ENCODE measurements at places on chromosomes 7 and 10. TPM values are rescaled to one million over a fixed set of nuclear protein-coding genes. Genes with fewer than 3 reads are reported as not detected.

ANKRD2 gene
- 0.33 TPM for total RNA-seq

DNA sequence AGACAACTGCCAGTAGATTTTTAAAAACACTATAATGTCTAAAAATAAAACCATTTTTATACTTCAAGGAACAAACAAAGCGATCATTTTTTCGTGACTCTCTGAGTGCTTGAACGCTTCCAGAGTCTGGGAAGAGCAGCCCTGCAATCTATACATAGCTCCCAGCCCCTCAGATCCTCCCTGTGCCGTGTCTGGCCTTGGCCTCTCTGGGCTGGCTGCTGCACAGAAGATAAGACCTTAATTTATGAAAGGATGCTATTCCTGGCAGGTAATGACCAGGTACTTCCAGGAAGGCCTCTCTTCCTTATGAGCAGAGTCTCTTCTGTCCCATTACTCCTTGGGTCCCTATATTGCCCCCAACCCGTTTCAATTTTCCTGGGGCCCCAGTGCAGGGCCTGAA is 200.9 kb upstream of the AOAH start:
- H3K27me3 ChIP-seq, result no peaks in the 10 kb centered on the region
- no peaks in the 10 kb centered on the region for H3K36me3 ChIP-seq
- H3K27ac ChIP-seq, result peak overlapping the region; percentile 69
- no peak for DNase-seq
- H3K4me3 ChIP-seq, result no peak overlapping the region

CRCP gene
- total RNA-seq, result 56.7 TPM

GRCh38 chr7:24555719-24556118 is 17.5 kb upstream of the PALS2 start:
- no peak overlapping the region for H3K4me3 ChIP-seq
- H3K27ac ChIP-seq, result no peak overlapping the region
- H3K27me3 ChIP-seq, result no peaks in the 10 kb centered on the region

DNA sequence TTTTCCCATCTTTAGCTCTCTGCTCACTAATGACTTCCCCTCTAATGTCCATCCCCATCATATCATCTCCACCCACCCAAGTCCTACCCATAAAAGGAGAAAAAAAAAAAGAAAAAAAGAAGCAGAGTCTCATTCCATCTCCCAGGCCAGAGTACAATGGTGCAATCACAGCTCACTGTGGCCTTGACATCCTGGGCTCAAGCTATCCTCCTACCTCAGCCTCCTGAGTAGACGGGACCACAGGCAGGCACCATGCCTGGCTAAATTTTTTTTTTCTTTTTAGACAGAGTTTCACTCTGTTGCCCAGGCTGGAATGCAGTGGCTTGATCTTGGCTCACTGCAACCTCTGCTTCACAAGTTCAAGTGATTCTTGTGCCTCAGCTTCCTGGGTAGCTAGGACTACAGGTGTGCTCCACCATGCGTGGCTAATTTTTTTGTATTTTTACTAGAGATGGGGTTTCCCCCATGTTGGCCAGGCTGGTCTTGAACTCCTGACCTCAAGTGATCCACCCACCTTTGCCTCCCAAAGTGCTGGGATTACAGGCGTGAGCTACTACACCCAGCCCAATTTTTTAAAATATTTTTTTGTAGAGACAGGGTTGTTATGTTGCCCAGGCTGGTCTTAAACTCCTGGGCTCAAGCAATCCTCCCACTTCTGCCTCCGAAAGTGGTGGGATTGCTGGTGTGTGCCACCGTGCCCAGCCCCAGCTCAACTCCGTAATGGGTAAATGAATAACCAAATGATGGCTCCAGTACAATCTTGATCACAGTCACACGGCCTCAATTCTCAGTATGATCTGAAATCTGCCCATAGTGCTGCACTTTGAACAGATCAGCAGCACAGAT is 24.6 kb upstream of the SGMS1 start:
- H3K4me3 ChIP-seq, result no peak overlapping the region
- no peaks in the 10 kb centered on the region for H3K36me3 ChIP-seq
- DNase-seq, result peak; percentile 45
- H3K4me1 ChIP-seq, result no peaks in the 10 kb centered on the region

- peaks cover 27% of the 10 kb centered on the region for H3K36me3 ChIP-seq
- no peak overlapping the region for H3K4me3 ChIP-seq
- peaks cover 30% of the 10 kb centered on the region for H3K4me1 ChIP-seq
Observed at GRCh38 chr10:110803239-110803749, 68.4 kb upstream of the PDCD4 start.

ANK3 gene
- 26.4 TPM for total RNA-seq

DNA sequence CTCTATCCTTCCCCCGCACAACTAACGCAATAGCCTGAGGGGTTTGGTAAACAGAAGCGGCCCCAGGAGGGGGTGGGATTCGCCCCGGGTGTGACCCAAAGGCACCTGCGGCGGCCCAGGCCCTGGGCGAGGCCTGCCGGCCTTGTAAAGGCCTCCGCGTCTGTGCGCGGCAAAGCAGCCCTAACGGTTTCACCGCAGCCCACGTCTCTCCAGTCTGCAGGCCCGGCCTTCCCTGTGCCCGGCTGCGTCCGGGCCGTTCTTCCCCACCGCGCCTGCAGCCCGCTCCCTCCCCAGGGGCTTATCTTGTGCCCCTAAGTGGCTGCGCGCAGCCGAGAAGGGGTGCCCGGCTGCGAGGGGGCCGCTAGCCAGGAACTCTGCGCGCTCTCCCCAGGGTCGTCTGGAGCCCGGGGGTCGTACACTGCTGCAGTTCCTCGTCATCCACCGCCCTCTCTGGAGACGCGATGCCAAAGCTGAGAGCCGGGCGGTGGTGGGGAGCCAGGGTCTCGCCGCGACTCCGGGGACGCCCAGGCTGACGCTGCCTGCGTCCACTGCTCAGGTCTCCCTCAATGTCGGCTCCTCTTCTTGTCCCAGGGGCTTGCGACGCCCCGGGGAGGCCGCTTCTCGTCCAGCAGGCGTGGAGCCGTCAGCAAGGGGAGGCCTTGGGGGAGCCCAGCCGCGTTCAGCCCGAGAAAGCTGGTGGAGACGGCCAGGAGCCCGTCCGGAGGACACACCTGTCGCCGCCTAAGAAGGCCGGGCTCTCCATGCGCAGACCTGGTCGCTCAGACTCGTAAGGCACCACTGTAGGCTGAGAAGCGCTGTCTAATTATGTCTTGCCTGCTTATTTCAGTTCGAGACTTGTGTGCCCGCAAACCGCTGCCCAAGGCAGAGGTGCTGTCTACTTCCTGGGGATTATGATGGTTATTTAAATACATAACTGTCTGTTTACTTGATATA is 132.3 kb downstream of the SPAG6 start:
- H3K4me1 ChIP-seq, result peaks cover 19% of the 10 kb centered on the region
- no peak overlapping the region for H3K27ac ChIP-seq
- no peak for DNase-seq
- no peaks in the 10 kb centered on the region for H3K36me3 ChIP-seq
- H3K27me3 ChIP-seq, result peaks cover 27% of the 10 kb centered on the region
- H3K4me3 ChIP-seq, result no peak overlapping the region

TAX1BP1 gene
- 129 TPM for total RNA-seq

DNA sequence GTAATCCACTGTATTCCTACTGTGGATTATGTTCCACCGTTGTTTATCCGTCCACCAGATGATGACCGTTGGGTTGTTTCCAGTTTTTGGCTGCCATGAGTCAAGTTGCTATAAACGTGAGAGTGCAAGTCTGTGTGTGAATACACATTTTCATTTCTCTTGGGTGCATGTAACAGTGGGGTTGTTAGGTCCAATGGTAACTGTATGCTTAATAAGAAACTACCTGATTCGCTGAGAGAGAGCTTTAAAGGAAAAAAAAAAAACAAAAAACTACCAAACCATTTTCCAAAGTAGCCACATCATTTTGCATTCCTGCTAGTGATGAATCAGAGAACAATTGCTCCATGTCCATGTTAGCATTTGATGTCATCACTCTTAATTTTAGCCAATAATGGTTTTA is 15.9 kb downstream of the UBN2 start:
- no peak for DNase-seq
- H3K27me3 ChIP-seq, result no peaks in the 10 kb centered on the region
- H3K27ac ChIP-seq, result no peak overlapping the region
- H3K4me1 ChIP-seq, result peaks cover 5% of the 10 kb centered on the region
- peaks cover 67% of the 10 kb centered on the region for H3K36me3 ChIP-seq

DNA sequence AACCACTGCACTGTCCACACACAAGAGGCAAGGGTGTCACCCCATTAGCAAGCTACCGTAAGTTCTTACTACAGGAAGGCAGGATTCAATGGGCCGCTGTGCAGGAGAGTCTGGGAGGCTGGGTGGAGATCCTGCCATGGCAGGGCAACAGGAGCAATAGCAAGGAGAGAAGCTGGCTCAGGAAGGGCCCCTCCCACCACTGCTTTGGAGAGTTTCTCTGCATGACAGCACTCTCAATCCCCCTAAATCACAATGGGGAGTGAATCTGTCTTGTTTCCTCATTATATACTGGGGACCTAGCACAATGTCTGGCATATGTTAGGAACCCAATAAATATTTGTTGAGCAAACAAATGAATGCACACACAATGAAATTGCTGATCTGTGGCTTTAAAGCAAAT is 83.2 kb upstream of the SFMBT2 start:
- peaks cover 4% of the 10 kb centered on the region for H3K4me1 ChIP-seq
- no peak overlapping the region for H3K4me3 ChIP-seq
- no peak overlapping the region for H3K27ac ChIP-seq
- no peak for DNase-seq

DNA sequence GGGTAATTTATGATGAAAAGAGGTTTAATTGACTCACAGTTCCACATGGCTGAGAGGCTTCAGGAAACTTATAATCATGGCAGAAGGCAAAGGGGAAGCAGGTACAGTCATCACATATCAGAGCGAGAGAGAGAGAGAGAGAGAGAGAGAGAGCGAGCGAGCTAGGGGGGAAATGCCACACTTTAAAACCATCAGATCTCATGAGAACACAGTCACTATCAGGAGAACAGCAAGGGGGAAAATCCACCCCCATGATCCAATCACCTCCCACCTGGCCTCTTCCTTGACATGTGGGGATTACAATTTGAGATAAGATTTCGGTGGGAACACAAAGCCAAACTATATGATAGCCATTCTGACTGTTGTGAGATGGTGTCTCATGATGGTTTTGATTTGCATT is 576.3 kb downstream of the GFRA1 start:
- no peak overlapping the region for H3K27ac ChIP-seq
- H3K36me3 ChIP-seq, result no peaks in the 10 kb centered on the region
- H3K4me3 ChIP-seq, result no peak overlapping the region
- no peak for DNase-seq
- H3K4me1 ChIP-seq, result no peaks in the 10 kb centered on the region

GRCh38 chr7:77313085-77313484 is 103.1 kb downstream of the GSAP start:
- no peaks in the 10 kb centered on the region for H3K27me3 ChIP-seq
- no peak overlapping the region for H3K4me3 ChIP-seq
- H3K27ac ChIP-seq, result peak overlapping the region; percentile 63
- no peak for DNase-seq
